ENCODE measurements at places on chromosomes 7 and 10.

DNA sequence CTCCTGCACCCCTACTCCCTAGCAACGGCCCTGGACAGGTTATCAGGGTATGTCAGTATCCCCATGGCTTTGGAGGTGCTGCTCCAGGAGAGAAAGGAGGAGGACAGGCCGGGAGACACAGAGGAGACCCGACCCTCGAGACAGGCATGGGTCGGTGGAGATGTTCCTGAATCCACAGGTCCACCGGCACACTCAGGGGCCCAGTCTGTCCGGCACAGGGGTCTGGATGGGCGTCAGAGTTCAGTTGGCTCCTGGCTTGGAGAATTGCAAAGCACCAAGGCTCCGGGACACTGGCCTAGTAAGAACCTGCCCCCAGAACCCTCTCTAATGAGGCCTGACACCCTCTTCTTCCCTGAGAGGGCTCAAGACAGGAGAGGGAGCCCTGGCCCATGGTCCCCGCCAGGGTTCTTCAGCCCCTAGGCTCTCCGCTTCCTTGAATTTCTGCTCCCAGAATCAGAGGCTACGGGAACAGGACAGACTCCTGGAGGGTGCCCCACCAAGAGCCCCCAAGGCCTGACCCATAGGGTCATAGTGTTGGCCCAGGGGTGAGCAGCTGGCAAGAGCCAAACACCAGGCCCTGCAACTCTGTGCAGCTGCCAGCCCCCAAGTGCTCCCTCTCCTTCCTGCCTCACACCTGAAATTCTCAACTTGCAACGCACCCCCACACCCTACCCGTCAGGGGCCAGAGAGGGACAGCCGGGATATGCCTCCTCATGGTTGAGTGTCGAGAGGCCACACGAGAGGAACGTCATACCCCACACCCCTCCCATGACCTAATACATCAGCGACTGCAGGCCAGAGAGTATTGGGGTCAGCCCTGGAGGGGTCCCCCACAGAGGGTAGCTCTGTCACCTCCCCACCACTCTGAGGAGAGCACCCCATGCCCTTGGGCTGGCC lies 5.5 kb upstream of the IRF5 start:
- no peak for DNase-seq

GRCh38 chr7:92645114-92646061 lies 55.2 kb upstream of the FAM133B start:
- DNase-seq, result no peak

DNA sequence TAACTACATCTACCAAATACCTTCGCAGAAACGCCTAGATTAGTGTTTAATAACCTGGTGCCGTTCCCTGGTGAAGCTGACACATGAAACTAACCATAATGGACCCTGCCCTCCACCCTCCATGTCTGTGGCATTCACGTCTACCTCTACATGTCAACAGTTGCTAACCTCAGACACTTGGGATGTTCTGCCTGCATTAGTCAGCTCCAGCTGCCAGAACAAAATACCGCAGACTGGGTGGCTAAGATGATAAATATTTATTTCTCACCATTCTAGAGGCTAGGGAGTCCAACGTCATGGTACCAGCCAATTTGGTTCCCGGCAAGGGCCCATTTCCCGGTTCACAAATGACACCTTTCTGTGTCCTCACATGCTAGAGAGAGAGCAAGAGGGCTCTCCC lies 118.5 kb upstream of the CHST15 start:
- no peak for DNase-seq

- DNase-seq, result no peak
Observed at GRCh38 chr7:40455485-40455884, 320.7 kb downstream of the SUGCT start.

GRCh38 chr10:59006511-59007306 lies 169.7 kb upstream of the PHYHIPL start:
- no peak for DNase-seq

- DNase-seq, result no peak
Observed at GRCh38 chr10:48241332-48241731, 33.2 kb downstream of the FRMPD2 start.

DNA sequence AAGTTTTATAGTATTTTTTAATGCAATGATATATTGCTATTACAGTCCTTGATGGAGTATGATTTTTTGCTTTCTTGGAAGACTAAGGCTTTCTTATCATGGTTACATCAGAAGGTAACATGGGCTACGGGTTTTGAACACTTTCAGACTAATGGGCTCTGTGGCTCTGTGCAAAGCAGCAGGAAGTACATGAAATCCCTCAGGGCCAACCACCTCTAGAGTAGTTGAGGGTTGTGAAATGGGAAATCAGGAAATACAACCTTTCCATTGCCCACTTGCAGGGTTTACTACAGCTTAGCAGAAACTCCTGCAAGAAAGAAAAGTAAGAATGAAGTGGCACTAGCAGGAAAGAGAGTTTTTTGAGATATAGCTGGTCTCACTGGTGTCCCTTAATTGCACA lies 853.5 kb downstream of the KCNMA1 start:
- DNase-seq, result no peak

DNA sequence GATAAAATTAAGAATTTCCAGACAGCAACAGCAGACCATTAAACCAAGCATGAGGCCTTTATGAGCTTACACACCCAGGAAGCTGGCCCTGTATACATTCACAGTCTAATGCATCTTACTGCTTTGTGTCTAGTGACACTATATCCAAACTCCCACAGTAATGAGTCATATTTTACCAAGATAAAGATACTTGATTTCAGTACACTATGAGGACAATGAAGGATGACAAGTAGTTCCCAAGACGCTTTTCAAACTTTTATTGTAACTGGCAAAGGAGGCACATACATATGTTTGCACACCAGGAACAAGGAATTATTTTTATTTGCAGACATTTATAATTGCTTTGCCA lies 148.0 kb downstream of the TSPAN12 start:
- no peak for DNase-seq

DNA sequence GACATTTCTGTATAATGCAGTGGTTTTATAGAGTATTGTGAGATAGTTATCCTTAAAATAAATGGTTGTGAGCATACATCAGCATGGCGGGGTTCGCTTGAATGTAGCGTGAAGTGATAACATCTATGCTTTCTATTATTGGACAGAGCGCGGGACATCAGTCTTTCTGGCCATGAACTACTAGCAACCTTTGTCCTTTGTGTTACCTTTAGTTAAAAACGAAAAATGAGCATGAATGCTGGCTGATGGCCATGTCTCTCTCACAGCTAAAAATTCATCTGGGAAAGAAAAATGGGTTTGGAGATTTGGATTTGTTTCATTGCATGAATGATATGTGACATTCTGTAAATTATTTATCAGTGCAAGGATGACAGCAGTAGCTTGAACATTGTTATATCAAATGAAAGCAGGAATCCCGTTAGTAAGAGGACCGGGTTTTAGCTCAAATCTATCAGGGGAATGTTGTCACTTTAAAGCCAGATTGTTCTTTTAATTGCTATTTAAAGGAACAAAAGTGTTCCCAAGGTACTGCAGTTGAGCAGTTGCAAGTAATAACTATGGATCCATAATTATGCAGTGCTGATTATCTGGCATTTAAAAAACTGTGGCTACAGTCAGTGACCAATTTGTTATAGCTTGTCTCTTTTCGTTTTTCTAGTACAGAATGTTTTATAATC lies 131.0 kb downstream of the KAT6B start:
- DNase-seq, result no peak

DNA sequence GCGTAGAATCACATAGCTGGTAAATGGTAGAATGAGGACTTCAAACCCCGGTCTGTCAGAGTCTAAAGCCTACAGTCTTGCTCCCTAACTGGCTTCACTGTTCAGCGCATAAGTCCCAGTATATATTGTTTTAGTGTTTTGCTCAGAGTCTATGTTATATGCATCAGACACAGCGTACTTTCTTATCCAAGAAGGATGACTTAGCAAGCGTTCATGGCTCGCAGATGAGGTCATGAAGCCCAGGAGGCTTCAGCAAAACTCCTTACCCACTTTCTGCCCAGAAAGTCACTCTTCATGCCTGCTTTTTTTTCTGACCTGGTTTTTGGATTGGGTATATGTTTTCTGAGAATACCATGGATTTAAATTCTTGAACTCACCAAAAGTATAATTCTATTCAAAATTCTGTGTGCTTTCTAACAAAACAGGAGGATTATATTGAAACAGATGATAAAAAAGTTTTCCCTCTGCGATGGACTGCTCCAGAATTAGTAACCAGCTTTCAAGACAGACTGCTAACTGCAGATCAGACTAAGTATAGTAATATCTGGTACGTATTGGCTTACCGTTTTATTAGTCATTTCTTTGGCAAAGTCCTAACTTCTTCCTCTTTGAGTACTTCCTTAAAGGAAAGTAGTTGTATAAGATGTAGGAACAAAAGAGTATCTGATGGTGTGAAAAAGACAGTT lies 24.6 kb upstream of the BHLHA15 start:
- no peak for DNase-seq

DNA sequence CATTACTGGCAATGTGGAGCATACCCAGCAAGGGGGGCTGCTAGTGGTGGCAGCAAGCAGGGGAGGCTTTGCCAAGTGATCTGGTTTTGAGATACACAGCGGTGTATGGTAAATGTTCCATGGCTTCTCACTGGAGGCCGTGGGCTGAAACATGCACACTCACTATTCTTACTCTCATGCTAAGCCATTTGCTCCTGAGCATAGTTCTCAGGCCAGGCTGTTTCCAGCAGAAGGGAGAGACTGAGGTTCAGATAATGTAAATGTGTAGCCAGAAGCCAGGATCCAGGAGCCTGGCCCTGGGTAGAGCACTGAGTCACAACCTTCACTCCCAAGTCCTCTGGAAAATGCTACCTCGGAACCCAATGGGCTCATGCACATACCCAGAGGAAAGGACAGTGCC lies 757.9 kb downstream of the GRID1 start:
- no peak for DNase-seq

DNA sequence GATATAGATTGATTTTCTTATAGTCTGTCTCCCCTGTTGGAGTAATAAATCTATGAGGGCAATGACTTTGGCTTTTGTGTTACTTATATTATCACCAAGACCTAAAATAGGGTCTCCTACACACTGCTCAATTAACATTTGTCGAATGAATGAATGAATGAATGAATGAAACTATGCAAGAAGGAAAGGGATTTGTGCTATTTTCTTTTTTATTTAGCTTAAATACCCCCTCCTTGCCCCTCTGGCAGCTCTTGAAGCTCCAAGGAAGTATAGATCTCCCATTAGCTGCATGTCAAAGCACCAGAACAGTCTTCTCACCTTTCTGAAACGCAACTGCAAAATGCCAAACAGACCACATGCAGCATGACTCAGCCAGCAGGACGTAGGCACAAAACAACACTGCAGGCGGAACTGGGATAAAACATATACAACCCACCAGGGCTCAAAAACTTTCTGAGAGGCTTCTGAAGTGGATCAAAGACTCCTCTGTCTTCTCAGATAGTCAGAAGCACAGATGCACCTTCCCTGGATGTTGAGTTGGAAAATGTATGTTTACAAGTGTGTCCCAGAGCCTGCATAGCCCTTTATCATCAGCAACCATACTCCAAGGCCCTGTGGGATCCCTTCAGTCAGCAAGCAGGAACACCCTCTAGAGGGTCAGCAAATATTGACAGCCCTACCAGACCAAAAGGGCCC lies 187.8 kb downstream of the NPSR1 start:
- no peak for DNase-seq

- DNase-seq, result no peak
Observed at GRCh38 chr7:3011211-3011852, 32.3 kb downstream of the CARD11 start.

GRCh38 chr10:43197834-43198681 lies 59.8 kb downstream of the CSGALNACT2 start:
- DNase-seq, result no peak

DNA sequence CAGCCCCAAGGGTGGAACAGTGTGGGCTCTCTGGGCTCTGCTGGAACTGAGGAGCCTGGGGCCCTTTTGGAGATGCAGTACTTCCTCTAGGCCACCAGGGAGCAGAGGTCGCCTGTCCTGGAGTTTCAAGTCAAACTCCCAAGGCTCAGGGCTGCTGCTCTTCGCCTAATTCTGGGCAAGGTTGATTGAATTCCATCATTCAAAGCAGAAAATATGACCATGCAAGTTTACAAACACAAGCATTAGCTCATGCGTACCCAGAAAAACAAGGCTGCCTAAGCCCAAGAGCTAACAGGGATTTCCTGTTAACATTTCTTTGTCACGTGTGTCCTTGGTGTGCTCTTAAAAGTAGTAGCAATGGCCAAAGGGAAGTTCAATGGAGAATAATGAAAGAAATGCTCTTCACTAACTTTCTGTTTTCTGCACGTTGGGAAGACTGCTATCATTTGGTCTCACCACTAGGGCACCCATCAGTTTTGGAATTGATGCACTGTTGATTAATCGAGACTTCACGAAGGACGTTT lies 20.1 kb downstream of the LDB3 start:
- peak; percentile 17 for DNase-seq

DNA sequence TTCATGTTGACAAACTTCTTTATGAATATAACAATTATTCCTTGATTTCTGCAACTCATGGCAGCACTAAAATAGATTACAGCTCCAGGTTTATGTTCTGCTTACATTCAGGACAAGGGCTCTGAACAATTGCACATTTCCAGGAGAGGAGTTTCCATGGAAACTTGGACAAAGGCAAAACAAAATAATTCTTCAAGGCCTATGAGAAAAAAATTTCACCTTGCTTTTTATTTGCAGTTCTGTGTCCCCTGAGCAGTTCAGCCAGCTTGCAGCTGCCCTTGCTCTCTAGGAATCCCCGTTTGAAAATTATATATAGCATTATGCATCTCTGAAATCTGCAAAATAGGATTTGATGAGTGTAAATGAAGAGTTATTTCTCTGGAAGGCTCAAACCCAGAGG lies 71.7 kb downstream of the ARL4A start:
- no peak for DNase-seq

- DNase-seq, result no peak
Observed at GRCh38 chr10:1418031-1418550, 319.2 kb downstream of the ADARB2 start.

- no peak for DNase-seq
Observed at GRCh38 chr10:45514291-45515270, 140.6 kb downstream of the ALOX5 start.

DNA sequence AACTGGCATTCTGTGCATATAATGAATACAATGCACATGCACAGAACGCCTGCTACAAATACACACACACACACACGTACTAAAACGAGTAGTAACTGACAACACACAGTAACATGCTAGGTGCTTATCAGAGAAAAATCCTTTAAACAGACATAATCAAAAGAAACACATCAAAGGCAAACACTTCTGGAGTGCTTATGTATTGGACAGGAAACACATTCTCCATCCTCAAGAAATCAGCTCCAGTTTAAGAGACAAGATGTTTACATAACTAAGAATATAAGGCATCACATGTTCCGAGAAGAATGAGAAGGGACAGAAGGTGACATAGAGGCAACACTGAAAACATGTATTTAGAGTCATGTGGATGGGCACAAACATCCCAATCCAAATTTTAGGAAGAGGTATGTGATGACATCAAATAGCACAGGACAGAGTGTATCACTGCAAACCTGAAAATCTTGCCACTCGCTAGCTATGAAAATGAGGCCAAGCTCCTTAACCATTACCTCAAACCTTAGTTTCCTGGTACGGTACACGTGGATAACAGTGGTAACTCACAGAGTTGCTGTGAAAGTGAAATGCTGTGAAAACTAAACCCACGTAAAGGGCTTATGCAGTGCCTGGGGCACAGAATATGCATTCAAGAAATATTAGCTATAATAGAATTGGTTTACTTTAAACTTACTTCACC lies 619.6 kb downstream of the PARD3 start:
- no peak for DNase-seq

GRCh38 chr10:112919721-112920120 lies 30.3 kb upstream of the TCF7L2 start:
- DNase-seq, result no peak

Data from activated T-helper 1 cell treated with anti-CD3 and anti-CD28 coated beads, Interleukin-2, amount 50 U/mL, for 16 hours (primary cell).